ENCODE measurements at places on chromosomes 2 and 18.

DNA sequence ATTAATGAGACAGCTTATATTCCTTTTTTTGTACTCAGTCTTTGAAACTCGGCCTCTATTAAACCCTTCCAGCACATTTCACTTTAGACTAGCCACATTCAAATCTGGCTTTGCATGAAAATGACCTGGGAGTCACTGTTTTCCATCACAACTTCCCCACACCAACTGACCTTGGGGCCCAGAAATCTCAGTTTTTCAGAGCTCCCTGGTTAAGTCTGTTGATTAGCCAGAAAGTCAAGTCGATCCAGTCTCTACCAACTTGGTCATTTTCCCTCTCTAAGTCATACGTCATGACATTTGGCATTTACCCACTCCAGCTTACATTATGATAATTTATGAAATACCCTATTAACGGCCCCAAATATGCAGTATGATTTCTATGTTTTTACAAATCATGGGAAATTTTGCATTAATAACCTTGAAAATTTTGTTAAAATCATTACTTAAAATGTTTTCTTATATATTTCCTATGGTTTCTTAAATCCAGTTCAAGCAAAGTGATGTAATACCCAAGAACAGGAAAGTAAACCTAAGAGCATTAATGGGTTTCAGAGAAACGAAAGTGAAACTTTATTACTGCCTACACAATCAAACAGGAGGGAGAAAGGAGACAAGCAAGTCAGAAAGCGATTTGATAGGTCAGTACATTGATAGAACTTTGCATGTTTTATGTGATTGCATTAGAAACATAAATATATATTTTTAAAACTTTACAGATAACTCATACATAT lies 77.1 kb downstream of the SPATS2L start:
- DNase-seq: peak; percentile 81

DNA sequence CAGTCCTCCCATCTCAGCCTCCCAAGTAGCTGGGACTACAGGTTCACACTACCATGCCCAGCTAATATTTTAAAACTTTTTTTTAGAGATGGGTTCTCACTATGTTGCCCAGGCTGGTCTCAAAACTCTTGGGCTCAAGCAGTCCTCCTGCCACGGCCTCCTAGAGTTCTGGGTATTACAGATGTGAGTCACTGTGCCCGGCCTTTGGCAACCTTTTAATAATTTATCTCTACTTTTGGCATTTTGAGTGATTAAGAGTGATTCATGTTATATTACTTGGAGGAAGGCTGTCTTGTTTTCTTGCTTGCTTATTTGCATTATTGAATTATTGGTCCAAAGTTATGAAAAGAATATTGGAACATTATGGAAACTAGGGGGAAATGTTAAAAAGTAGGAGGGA lies 24.3 kb downstream of the NCOA1 start:
- no peak for DNase-seq

GRCh38 chr2:64565949-64566710 lies 42.0 kb downstream of the AFTPH start:
- DNase-seq: no peak

GRCh38 chr2:9712263-9712662 lies 81.5 kb upstream of the YWHAQ start:
- DNase-seq: no peak

DNA sequence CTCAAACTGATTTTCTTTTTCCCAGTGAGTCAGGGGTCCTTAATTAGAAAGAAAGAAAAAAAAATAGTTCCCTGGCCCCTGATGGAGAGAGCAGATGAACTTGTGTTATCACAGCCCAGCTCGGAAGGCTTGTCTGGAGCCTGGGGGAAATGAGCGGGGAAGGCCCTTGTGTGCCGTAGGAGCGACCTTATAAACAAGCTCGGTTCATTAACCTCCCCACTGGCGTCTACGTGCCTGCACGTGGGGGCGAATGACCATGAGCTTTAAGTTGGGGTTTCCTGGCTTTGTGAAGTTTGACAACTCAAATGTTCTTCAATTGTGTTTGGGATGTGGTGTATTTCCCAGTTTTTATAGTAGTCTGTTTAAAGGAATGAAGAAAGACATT lies 69.5 kb downstream of the EPAS1 start:
- peak; percentile 55 for DNase-seq

- DNase-seq: no peak
These were observed 284.1 kb downstream of the SLC4A3 start for GRCh38 chr2:219911541-219911940.

- DNase-seq: no peak
These were observed 196.2 kb downstream of the VWC2L start for GRCh38 chr2:214607051-214607450.

DNA sequence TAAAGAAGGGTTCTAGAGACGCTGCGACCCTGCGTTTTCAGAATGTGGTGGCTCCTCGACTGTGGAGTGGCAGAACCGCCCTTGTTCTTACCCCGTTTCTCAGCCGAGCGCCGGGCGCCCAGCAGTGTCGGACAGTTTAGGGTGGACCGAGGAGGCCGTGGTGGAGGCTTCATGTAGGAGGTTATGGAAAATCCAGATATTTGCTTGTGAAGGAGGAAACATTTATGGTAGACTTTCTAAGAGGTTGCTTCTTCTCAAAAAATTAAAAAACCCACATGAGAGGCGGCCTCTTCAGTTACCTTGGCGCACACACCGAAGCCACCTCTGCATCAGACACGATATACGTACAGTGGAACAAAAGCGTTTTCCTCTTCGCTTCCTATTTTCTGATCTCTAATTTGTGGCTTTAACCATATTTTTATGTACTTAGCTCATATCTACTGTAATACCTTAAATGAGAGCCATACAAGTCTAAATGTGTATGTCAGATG lies 120.8 kb downstream of the NFATC1 start:
- no peak for DNase-seq

DNA sequence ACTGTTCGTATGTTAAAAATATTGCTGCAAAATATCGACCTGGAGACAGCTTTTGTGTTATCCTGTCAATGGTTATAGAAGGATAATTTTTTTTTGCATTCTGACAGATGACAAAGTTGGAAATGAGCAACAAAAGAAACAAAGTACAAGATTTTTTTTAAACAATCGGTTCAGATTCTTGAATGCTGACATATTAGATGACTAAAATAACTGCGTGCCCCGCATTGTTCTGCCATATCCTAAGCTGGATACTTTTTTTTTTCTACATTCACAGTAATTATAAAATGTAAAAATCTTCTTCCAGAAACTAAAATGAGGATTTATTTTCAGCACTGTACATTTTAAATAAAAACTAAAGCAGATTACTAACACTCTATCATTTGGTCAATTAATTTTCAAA lies 67.1 kb downstream of the ABCG8 start:
- DNase-seq: no peak

DNA sequence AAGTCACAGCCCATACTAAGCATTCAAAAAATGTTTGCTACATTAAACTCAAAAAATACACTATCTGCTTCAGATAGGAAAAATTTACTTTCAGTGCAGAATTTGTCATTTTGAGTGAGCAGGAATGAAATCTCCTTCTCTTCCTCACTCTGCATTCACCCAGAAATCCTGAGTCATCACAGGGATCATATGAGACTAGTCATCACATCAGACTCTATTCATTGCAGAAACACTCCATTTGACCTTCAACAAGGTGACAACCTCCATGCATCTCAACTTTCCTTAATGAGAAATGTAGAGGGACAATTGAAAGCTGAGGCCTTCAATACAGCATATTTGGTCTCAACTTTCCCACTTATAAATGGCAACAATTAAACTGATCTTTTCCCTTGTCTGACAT lies 130.4 kb upstream of the CYP26B1 start:
- no peak for DNase-seq

- DNase-seq: no peak
These were observed 23.4 kb downstream of the DAPL1 start for GRCh38 chr2:158818511-158818910.

DNA sequence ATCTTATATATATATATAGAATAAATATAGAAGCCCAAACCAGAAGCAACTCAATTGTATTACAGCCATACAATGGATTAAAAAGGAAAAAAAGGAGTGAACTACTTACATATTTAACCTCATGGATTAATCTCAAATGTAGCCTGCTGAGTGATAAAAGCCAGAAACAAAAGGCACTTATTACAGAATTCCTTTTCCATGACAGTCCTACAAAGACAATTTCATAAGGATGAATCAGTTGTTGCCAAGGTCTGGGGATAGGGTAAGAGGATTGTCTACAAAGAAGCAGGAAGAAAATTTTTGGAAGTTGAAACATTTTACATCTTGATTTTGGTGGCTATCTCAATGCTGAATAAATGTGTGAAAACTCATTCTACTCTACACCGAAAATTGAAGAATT lies 103.9 kb upstream of the DCC start:
- no peak for DNase-seq

DNA sequence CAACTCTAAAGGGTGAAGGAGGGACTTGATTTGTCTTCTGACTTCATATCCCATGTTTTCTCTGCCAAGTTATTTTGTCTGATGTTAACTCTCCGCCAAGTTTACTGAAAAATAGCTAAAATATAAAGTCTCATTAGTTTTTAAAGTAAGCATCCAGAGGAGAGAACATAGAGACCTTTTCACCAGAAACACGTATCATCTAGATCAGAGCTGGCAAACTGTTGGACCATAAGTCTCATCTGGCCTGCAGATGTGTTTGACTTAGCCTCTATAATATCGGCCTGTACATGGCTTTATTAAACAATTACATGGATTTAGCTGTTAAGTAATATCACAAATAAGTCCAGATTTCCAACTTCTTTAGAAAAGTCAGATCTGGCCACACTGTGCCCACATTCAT lies 182.6 kb downstream of the PLCL1 start:
- DNase-seq: peak; percentile 13
